ENCODE measurements at places on chromosomes 5 and 9.

GRCh38 chr5:141903261-141903660 lies 20.4 kb upstream of the DELE1 start:
- peak; percentile 57 for DNase-seq

- no peak for DNase-seq
Measured at GRCh38 chr5:93076566-93076965, 504.5 kb downstream of the NR2F1-AS1 start.

DNA sequence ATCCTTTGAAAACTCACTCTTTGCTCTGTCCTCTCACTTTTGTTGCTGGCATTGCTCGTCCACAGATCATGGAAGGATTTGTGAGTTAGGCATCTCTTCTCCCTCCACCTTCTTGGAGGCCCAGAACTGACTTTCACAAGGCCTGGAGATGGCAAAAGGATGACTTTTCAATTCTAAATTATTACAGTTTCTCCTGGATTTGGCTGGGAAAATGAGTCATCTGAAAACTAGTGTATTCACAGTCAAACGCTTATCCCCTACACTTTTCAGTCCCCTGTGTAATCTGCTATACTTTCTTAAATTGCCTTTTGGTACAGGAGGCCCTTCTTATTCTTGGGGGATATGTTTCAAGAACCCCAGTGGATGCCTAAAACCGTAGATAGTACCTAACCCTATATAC lies 35.6 kb downstream of the ADRA1B start:
- no peak for DNase-seq

- no peak for DNase-seq
Measured at GRCh38 chr5:14379739-14380497, 201.7 kb upstream of the OTULINL start.

- no peak for DNase-seq
Measured at GRCh38 chr9:110443866-110444220, 106.2 kb upstream of the TXNDC8 start.

- DNase-seq, result no peak
Measured at GRCh38 chr5:150774145-150774544, 4.4 kb upstream of the SMIM3 start.

- DNase-seq, result no peak
Measured at GRCh38 chr5:39447968-39448367, 23.2 kb upstream of the DAB2 start.

Data from SIG-M5 (cell line).